ENCODE measurements at places on chromosomes 5 and 9.

DNA sequence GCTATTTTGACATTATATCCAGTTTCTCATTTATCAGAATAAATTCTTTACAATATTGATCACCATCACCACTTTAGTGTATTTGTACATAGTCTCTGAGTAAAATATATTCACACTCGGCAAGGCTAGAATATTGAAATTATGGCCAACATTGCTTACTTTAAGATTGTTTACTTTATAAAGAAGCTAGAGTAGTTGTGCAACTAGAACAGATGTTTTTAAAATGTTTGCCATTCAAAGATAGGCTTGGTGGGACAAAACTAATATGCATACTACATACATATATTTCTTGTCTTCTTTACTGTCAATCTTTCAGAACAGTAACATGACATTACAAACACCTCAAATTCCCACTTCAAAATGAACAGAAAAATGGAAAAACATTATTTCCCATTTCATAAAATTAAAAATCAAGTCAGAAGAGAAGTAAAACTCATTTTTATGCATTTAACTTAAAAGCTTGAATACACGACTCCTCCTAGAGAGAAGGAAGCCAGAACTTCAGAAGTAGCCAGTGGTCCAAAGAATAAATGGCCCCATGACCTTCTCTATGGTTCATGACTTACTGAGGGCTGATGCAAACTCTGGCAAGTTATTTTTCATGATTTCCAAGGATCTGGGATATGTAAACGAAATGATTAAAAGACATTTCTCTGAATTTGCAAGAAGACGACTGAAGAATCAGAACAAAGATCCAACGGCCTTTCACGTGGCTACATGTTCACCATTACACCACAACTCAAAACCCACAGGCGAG lies 14.1 kb downstream of the MTX3 start:
- no peak for DNase-seq

DNA sequence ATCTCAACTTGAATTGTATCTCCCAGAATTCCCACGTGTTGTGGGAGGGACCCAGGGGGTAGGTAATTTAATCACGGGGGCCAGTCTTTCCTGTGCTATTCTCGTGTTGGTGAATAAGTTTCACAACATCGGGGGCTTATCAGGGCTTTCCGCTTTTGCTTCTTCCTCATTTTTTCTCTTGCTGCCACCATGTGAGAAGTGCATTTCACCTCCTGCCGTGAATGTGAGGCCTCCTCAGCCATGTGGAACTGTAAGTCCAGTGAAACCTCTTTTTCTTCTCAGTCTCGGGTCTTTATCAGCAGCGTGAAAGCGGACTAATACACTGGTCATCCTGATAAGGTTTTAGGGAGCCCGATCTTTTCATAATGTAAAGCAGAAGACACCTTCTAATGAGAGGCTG lies 687.0 kb upstream of the FTMT start:
- DNase-seq = no peak

GRCh38 chr5:96117771-96118651 lies 156.4 kb upstream of the ELL2 start:
- peak; percentile 75 for DNase-seq

- DNase-seq = no peak
Observed at GRCh38 chr5:157263496-157264090, 2.3 kb upstream of the CYFIP2 start.

DNA sequence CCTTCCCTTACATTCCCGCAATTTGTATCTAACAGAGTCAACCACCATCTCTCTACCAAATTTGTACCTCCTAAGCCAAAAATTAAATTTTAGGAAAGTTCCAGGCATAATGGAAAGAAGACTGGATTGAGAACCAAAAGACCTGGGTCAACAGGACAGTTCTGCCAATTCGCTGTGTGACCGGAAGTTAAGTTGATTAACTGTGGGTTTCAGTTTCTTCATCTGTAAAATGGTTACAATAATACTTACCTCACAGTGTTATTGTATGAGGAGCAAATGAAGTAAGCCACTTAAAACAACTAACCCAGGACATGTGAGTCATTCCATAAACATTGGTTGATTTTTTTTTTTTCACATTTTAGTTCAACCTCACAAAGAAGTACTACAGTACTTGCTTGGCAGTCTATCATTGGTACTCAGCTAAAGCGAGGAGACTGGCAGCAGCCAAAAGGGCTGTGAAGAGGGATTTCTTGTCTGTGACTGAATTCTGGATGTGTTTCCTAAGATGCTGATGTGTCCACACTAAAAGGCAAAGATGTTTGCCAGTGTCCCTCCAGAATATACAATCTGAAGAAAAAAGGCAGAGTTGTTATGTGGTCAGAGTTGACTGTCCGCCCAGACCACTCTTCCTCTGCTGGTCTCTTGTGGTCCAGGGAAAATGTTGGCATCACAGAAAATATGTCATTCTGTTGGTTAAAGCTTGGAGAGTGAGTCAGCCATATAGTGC lies 198.6 kb downstream of the TLE1 start:
- DNase-seq = peak; percentile 36

DNA sequence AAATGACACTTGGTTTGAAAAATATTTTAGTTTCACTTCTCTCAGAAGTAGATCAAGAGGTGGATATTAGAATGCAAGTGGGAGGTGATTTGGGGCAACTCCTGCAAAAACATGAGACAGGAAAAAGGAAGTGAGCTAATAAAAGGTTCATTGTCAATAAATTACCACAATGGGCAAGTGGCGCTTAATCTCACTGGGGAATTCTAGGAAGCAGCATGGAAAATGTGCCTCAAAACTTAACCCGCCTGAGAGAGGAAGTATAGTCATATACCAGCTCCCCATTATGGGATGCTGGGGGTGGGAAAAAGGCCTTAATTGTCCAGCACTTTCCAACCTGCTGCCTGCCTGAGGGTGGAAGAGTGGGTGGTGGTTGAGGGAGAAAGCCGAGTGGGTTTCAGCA lies 204.1 kb downstream of the ELAVL2 start:
- DNase-seq = no peak

DNA sequence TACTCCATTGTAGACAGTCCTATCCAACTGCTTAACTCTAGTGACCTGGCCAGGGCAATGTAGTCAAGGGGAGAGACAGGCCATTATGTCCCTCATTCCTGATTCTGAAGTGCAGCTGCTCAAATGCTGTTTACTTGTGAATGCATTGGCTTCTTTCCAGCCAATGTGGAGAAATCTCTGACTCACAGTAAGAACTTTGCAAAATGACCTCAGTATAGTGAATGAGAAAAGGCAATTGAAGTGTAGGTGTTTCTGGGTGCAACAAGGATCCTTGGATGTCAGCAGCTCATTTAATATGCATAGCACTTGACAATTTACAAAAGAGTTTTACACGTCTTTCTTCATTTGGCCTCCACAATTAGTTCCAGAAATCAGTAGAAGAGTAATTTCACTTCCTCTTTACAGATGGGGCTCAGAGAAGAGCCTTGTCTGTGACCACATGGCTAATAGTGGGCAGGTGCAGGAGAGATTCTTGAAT lies 367.2 kb downstream of the OSTF1 start:
- DNase-seq = peak; percentile 25

DNA sequence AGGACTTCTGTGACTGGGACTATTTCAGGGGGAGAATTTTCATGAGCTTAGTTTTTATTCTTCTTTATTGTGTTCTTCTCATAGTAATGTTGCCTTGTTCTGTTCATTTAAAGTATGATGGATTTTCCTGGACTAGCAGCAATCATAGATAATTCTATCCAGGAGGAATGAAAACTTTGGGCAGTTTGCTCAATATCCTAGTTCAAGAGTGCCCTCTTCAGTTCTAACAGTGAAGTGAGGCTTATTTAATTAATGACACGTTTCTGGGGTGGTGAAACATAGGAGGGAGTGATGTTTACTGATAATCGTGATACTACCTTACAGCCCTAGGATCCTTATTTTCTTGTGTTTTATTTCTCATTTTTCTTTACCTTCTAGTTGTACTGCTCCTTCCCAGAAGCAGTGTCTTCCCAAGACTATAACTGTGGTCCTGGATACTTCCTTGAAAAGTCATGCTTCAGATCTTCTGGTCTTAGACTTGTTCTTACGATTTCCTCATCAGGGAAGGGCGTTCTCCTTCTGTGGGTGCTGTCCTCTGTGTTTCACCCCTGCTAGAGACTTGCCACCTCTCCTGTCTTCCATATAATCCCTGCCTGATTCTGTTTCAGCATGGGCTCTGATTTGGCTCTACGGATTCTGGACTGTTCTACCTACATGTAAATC lies 57.4 kb downstream of the CFAP95 start:
- DNase-seq = peak; percentile 67

GRCh38 chr5:43804041-43804440 lies 201.1 kb downstream of the NNT start:
- DNase-seq = no peak

- DNase-seq = peak; percentile 10
Observed at GRCh38 chr5:79621056-79621455, 8.8 kb downstream of the TENT2 start.

Data from cardiac fibroblast (primary cell).